Inflammatory macrophage treated with lipopolysaccharide for 4 hours (primary cell): ENCODE measurements at places on chromosomes 3 and 15.

GRCh38 chr15:34725556-34725955 lies 29.2 kb downstream of the GJD2 start:
- DNase-seq = no peak

- no peak for DNase-seq
Measured at GRCh38 chr3:30333903-30334302, 272.5 kb upstream of the TGFBR2 start.

- DNase-seq = no peak
Measured at GRCh38 chr3:180341516-180341915, 260.4 kb upstream of the TTC14 start.

DNA sequence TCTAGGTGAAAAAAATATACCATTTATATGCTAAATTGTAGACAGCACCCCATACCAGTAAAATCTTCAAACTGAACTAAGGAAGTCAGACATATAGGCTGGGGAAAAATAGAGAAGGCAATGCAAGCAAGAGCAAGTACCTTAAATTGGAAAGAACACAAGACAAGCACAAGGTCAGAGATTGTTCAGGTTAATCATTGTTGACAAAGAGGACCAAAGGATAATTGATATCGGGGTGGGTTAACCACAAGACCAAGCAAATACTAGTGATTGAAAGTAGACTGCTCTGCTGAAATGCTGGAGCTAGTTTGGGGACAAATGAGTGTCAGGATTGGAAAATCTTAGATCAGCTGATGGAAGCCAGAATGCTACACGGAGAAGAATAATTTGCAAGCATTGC lies 499.8 kb downstream of the ROBO2 start:
- no peak for DNase-seq

- DNase-seq = peak; percentile 81
Measured at GRCh38 chr3:112610121-112610520, 30.8 kb downstream of the CCDC80 start.

GRCh38 chr15:50057905-50058639 lies 61.0 kb downstream of the ATP8B4 start:
- DNase-seq = no peak

- DNase-seq = no peak
Measured at GRCh38 chr3:37096288-37096687, 78.1 kb downstream of the LRRFIP2 start.

DNA sequence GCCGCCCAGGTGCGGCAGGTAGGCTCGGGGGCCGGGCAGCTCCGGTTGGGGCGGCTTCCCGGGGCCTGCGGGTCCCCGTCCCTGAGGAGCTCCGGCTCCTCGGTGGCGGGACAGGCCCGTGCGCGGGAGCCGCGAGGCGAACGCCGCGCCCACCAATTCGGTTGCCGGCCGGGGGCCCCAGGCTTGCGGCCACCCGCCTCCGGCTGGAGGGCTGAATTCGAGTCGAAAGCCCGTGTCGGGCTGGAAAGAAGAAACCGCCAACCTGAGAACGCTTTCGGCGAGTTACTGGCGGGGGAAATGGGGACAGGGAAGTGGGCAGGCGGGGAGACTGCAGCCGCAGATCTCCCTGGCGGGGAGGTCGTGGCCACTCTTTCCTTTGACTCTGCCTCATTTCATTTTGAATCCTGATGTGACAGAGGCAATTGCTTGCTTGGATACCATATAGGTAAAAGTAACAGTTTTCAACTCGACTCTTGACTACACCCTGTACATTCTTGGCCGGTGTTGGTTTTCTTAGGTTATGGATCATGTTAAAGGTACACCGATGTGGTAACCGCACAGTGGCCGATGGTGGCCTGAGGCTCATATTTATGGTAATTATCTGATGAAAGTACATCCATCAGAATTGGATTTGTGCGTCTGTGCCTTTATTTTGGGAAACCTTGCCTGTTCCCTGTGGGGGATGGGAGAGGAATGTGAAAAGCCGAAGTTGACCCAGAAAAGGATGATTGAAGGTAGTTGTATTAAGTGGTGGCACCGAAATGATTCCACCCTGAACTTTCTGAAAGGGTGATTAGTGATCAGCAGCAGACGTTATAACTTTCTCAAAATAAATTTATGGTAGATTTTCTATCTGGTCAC lies 1.7 kb downstream of the B3GNT5 start:
- DNase-seq = peak; percentile 55
